Dermis blood vessel endothelial cell (primary cell): ENCODE measurements at places on chromosomes 5 and 9. TPM values are rescaled to one million over a fixed set of nuclear protein-coding genes. Genes with fewer than 3 reads are reported as not detected.

C9orf50 gene
- not detected in 2 replicates for total RNA-seq

ANKRD18B gene
- under 0.01 and 1.4 TPM in 2 replicates for total RNA-seq

SLC45A2 gene
- total RNA-seq, result 0.09 TPM in 1 of 2 replicates, not detected in the other

PCDHGB7 gene
- 10.2 and 11.9 TPM in 2 replicates for total RNA-seq

RBM18 gene
- total RNA-seq, result 8.0 and 14.3 TPM in 2 replicates

RAB3C gene
- total RNA-seq, result 0.17 and 1.9 TPM in 2 replicates

ERCC6L2 gene
- total RNA-seq, result 70.1 and 77.0 TPM in 2 replicates

TUT7 gene
- 27.2 and 28.4 TPM in 2 replicates for total RNA-seq

ERAP2 gene
- 8.4 and 132 TPM in 2 replicates for total RNA-seq

STC2 gene
- total RNA-seq, result 11.7 and 39.3 TPM in 2 replicates

AGXT2 gene
- 0.05 TPM in 1 of 2 replicates, not detected in the other for total RNA-seq

ARL14EPL gene
- total RNA-seq, result under 0.01 TPM in 1 of 2 replicates, not detected in the other

MAP1B gene
- 134 and 182 TPM in 2 replicates for total RNA-seq

OCLN gene
- 4.4 and 5.7 TPM in 2 replicates for total RNA-seq
